ENCODE measurements at places on chromosomes 12 and 14. TPM values are rescaled to one million over a fixed set of nuclear protein-coding genes. Genes with fewer than 3 reads are reported as not detected.

The OR4E2 gene
- not detected for total RNA-seq

The COX14 gene
- 54.2 TPM for total RNA-seq

The TMEM30B gene
- total RNA-seq = 1.6 TPM

The KIF26A gene
- total RNA-seq = 0.26 TPM

The ITGB7 gene
- total RNA-seq = 420 TPM

The CLEC7A gene
- total RNA-seq = 0.48 TPM

The ATF7 gene
- 33.5 TPM for total RNA-seq

The P2RX2 gene
- total RNA-seq = not detected

The CDKN3 gene
- 67.6 TPM for total RNA-seq

The DNAJC22 gene
- 0.11 TPM for total RNA-seq

The PLD4 gene
- not detected for total RNA-seq

The PRR4 gene
- total RNA-seq = 1.6 TPM

The AKAP5 gene
- total RNA-seq = 1.7 TPM

DNA sequence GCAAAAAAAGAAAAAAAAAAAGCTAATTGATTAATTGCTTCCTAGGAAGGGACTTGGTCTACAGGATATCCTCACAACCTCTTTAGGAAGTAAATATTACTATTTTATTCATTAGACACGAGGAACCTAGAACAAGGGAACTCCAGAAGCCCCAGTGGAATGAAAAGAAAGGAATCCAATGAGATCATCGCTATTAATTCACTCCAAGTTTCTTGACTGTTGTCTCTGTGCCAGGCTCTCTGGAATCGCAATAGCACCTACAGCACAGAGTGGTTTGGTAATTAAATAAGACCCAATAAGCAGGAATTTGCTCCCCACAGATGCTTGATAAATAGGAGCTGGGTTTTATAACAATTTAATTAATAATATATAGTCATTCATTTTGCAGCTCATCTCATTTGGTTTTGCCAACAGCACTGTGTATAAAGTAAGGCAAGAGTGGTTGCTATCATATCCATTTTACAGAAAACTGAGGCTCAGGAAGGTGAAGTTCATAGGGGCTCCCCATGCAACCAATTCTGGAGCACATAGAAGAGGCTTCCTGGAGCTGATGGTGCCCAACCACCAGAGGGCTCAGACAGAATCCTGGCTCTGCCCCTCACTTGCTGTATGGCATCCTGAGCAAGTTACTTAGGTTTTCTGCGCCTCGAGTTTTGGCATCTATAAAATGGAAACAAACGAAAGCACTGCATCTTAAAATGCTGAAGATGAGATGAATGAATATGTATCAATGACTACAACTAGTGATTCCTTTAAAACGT, 420.2 kb downstream of the MED13L start:
- H3K4me3 ChIP-seq = no peak overlapping the region
- no peaks in the 10 kb centered on the region for H3K36me3 ChIP-seq
- H3K27me3 ChIP-seq = peaks cover 4% of the 10 kb centered on the region
- no peaks in the 10 kb centered on the region for H3K4me1 ChIP-seq

- no peak for DNase-seq
- peaks cover 58% of the 10 kb centered on the region for H3K27me3 ChIP-seq
- peak overlapping the region; percentile 77 for H3K4me3 ChIP-seq
These were observed 1.6 kb downstream of the PPP4R4 start for GRCh38 chr14:94175747-94176146.

DNA sequence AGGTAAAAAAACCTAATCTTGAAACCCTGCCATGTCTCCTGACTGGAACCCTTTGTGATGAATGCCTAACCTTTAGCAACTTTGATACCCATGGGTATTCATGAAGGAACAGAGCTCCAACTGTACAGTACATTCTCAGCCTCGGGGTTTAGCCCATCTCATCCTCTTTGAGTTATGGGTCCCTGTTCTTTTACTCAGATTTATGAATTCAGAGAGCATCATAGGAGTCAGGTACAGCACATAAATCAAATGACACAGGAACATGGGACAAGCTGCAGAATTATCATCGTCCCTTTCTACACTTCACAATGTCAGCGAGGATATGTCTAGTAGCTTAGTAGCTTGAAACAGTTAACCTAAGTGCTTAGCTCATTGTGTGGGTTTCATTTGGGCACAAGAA, 527.4 kb downstream of the NOVA1 start:
- H3K27me3 ChIP-seq = no peaks in the 10 kb centered on the region
- H3K27ac ChIP-seq = no peak overlapping the region
- H3K4me3 ChIP-seq = no peak overlapping the region
- no peaks in the 10 kb centered on the region for H3K4me1 ChIP-seq

DNA sequence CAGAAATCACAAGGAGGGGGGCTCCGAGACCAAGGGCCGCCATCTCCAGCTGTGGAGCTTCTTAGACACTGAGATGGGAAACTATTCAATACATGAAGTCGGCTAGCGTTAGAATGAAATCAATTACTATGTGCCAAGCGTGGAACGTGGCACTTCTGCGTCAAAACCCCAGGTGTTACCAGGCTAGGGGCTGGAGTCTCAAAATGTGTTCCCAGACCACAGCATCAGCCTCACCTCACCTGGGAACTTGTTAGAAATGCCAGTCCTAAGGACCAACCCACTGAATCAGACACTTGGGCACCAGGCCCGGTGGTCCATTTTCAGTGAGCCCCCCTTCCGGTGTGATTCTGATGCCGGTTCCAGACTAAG, 5.0 kb upstream of the SETD1B start:
- H3K36me3 ChIP-seq = peaks cover 15% of the 10 kb centered on the region
- no peaks in the 10 kb centered on the region for H3K27me3 ChIP-seq
- H3K27ac ChIP-seq = peak overlapping the region; percentile 89
- peaks cover 33% of the 10 kb centered on the region for H3K4me1 ChIP-seq
- H3K4me3 ChIP-seq = peak overlapping the region; percentile 87

DNA sequence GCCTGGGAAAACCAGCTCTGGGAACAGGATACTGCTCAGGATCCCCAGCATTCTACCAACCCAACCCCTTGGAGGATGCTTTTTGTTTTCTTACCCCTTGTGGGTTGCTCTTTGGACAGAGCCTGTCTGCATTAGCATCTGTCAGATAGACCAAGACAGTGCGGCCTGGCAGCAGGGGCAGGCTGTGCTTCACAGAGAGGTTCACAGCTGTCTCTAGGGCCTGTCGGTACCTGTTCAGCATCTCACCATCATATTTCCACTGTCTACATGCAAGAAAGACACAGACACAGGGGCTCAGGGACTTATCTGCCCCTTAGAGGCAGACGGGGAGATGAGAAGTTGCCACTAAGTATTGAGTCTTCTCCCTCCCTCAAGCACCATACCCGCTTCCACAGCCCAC, 21.8 kb downstream of the TEP1 start:
- H3K4me3 ChIP-seq = no peak overlapping the region
- DNase-seq = no peak

- no peak overlapping the region for H3K27ac ChIP-seq
- no peak for DNase-seq
- no peaks in the 10 kb centered on the region for H3K36me3 ChIP-seq
- H3K27me3 ChIP-seq = peaks cover 9% of the 10 kb centered on the region
These were observed 447.3 kb downstream of the NELL2 start for GRCh38 chr12:44428825-44429224.

DNA sequence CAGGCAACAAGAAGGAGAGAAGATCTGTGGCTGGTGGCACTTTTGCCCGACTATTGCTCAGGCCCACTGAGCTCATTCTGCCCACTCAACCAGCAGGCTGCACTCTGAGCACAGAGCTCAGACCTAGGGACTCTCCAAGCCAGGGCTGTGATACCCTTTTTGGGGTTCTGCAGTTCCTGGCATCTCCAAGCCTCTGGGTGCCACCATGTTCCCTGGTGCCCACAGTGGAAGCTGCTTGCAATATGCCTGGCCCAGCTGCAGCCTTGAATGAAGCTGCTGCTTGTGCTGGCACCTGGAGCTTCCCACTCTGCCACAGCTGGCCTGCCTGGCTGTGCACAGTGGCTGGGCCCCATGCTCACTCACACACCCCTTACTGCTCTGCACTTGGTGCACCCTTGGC, 236.1 kb downstream of the ADGRD1 start:
- peaks cover 6% of the 10 kb centered on the region for H3K27me3 ChIP-seq
- no peaks in the 10 kb centered on the region for H3K36me3 ChIP-seq
- H3K4me1 ChIP-seq = no peaks in the 10 kb centered on the region
- H3K27ac ChIP-seq = no peak overlapping the region
- DNase-seq = no peak

- H3K36me3 ChIP-seq = no peaks in the 10 kb centered on the region
- H3K4me1 ChIP-seq = no peaks in the 10 kb centered on the region
- peaks cover 2% of the 10 kb centered on the region for H3K27me3 ChIP-seq
- no peak overlapping the region for H3K27ac ChIP-seq
- H3K4me3 ChIP-seq = no peak overlapping the region
These were observed 51.7 kb upstream of the FERMT2 start for GRCh38 chr14:53002576-53002975.

DNA sequence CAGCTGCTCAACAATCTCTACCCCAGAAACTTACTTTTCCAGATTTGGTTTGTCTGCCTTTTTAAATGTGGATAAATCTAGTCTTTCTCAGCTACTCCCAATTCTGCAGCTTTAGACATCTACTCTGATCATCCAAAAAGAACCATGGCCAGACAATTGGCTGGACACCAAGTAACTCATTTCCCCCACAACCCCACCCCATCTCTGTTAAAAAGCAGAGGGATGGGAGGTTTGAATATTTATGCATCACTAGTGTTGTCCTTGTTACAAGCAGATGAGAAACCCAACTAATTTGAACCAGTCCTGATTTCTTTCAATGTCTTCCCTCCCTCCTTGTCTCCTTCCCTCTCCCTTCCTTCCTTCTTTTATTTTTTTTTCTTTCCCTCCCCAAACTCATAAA, 391.9 kb downstream of the GALC start:
- H3K4me3 ChIP-seq = no peak overlapping the region
- no peak for DNase-seq
- H3K27me3 ChIP-seq = no peaks in the 10 kb centered on the region
- no peaks in the 10 kb centered on the region for H3K4me1 ChIP-seq

DNA sequence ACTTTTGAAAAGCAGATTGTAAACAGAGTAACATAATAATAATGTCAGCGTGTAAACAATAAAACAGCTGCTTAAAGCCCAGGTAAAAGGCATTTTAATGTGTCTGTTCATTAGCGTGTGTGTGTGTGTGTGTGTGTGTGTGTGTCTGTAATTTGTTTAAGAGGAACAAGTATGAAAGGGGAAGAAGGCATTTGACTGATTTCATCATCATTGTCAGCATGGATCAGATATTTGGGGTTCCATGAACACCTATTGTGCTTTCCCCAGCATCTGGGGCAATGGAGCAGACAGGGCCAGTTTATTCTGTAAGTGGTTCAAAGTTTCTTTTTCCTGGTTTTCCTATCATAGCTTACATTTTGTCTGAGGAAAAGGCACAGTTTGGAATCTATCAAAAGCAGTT, 28.9 kb downstream of the SLC25A21 start:
- no peak overlapping the region for H3K4me3 ChIP-seq
- H3K36me3 ChIP-seq = no peaks in the 10 kb centered on the region
- H3K27me3 ChIP-seq = no peaks in the 10 kb centered on the region
- H3K27ac ChIP-seq = no peak overlapping the region
- no peaks in the 10 kb centered on the region for H3K4me1 ChIP-seq

DNA sequence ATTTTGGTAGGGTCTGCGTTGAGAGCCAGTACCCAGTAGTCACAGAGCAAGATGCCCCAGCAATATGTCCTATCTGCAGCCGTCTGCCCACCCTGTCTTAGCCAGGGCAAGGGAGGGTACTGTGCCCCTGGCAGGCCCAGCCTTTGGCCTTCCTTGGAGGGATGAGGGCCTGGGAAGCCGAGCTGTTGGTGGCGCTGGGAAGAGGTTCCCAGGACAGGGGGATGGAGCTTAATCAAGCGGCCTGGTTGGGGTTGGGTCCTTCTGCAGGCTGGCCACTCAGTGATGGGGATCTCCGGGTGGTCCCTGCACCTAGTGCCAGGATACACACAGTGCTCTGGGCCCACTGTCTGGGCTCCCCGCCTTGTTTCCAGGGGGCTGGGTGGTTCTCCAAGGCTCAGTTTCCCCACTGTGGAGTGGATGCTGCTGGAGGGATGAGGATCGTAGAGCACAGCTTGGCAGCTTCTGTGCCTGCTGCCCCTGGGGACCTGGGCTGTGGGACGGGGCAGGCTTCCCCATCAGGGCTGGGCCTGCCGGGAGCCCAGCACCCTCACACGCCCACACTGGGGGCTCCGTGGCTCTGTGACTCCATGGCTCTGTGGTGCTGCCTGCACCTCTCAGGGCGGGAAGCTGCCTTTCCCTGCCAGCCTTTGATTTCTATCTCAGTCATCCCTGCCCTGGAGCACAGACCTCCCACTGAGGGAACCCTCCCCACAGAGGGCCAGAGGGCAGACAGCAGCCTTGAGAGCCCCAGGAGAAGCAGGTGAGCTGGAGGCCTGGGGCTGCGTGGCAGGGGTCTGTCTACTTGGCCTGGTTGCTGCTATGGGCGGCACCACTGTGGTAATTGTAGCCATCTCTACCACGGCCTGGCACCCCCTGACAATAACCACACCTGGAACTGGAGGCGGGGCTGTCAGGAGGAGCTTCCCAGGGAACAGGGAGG, 357.0 kb downstream of the TMEM121 start:
- no peak overlapping the region for H3K4me3 ChIP-seq
- H3K4me1 ChIP-seq = peaks cover 4% of the 10 kb centered on the region
- H3K27ac ChIP-seq = no peak overlapping the region
- DNase-seq = no peak

GRCh38 chr12:12507121-12507520, 55.5 kb downstream of the DUSP16 start:
- H3K4me3 ChIP-seq = no peak overlapping the region
- H3K36me3 ChIP-seq = peaks cover 13% of the 10 kb centered on the region
- no peak overlapping the region for H3K27ac ChIP-seq
- H3K4me1 ChIP-seq = peaks cover 17% of the 10 kb centered on the region

DNA sequence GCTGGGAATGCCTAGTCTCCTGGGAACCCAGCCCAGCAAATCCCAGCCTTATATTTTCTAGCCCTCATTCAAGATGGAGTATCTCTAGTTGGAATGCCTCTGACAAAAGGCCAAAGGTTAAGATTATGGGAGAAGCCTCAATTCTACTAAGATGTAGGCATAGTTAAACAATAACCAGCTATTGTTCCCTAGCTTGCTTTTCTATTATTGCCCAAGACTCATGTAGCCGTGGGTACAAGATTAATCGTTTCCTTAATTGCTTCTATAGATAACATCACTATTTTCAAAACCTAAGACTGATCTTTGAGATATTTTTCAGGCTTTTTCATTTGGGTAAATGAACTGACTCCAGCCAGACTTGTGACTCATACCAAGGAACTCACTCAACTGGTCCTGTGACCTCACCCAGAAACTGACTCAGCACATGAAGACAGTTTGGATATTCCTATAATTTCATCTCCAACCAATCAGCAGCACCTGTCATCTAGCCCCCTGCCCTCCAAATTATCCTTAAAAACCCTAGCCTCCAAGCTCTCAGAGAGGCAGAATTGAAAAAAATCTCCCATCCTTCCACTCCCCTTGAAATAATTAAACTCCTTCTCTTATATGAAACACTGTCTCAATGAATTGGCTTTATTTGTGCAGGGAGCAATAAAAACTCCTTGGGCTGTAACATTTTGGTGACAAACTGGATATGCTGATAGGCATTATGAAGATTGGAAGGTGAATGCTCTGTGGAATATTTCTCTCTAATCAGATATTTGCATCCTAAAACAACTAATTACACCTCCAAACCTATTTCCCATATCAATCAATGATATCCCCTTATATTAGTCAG, 589.0 kb downstream of the C12orf50 start:
- H3K27me3 ChIP-seq = no peaks in the 10 kb centered on the region
- H3K4me3 ChIP-seq = no peak overlapping the region
- H3K36me3 ChIP-seq = no peaks in the 10 kb centered on the region
- H3K4me1 ChIP-seq = no peaks in the 10 kb centered on the region
